ENCODE measurements at places on chromosomes 13 and 19. TPM values are rescaled to one million over a fixed set of nuclear protein-coding genes. Genes with fewer than 3 reads are reported as not detected.

DNA sequence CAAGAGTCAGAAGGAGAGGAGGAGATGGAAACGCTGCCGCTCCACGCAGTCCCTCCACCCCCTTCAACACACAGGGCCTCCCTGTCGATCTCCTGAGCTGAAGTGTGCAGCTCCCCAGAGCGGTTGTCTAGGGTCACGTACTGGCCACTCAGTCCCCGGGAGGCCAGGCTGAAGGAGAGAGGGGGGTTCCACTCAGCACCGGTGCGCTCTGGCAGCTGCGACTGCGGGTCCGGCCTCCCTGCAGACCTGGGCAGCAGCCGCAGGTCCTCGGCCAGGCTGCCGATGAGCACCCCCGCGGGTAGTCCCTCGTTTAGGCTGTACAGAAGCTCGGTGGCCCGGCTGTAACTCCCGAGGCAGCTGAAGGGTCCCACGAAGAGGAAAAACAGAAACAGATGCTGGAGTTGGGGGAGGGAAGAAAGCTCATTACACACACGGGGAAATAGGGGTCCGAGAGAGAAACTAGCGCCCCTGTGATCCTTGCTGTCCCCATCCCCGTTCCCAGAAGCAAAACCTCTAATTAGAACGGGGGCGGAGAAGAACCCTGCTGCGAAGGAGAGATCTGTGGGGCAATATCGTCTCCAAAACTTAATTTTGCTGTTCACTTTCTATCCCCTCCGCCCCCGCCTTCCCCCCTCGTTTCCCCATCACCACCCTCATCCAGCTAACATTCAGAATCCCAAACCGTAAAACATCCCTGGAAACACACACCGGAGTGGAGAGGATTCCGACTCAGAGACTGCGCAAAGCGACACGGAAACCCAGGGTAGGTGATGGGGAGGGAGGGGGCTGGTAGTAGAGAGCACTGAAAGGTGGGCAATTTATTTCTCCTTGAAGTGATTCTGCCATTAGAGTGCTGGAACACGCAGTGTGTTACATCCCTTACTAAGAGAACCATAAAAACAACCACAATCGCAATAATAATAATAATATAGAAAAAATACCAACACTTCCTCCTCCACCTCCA, 1.8 kb downstream of the PCDH20 start:
- peaks cover 33% of the 10 kb centered on the region for H3K27me3 ChIP-seq
- H3K36me3 ChIP-seq, result no peaks in the 10 kb centered on the region
- no peak for DNase-seq
- no peak overlapping the region for H3K27ac ChIP-seq
- no peaks in the 10 kb centered on the region for H3K4me1 ChIP-seq
- no peak overlapping the region for H3K4me3 ChIP-seq

GNG8 gene
- 17.4 TPM for total RNA-seq

DNA sequence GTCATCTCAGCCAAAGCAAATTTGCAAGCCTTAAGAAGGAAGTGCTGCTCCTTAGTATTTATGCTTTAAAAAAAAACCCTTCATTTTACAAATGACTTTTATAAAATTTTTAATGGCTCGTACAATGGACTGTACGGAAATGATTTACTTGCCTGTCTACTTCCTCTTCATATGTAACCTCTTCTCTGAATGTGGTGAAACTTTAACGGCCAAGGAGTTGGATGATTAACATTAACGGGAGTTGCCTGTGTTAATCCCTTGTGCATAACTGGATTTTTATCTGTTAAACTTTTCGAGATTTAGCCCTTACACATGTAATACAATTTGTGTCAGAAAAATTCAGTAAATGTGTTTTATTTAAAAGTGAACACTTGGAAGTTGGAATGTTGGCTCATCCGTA, 429.4 kb downstream of the TBC1D4 start:
- H3K27ac ChIP-seq, result no peak overlapping the region
- DNase-seq, result no peak
- no peaks in the 10 kb centered on the region for H3K36me3 ChIP-seq
- peaks cover 12% of the 10 kb centered on the region for H3K27me3 ChIP-seq
- H3K4me3 ChIP-seq, result no peak overlapping the region
- H3K4me1 ChIP-seq, result no peaks in the 10 kb centered on the region

LRRC63 gene
- 0.50 TPM for total RNA-seq

DNA sequence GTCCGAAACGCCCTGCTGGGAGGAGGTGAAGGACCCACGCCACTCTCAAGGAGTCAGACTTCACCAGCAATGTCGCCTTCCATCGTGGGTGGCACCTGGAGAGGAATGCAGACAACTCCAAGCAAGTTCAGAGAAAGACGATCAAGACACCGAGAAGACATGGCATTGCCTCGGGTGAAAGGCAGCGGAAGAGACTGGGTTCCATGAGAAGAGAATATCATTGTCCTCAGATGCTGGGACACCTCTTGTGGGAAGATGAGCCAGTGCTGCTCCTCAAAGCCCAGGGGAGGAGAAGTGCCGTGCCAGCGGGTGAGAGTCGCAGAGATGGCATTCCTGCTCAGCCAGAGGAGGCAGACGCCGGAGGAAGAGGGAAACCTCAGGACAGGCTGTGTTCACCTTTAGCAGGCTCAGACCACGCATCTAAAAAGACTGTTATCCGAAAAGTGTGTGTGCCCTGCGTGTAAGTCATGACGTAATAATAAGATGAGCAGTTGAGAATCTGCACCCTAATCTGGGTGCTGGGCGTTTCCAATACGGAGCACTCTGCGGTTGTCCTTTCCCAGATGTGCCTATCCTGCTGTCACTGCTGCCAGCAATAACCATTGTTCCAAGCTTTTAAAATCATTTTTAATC, 144.6 kb upstream of the SPACA7 start:
- H3K36me3 ChIP-seq, result no peaks in the 10 kb centered on the region
- DNase-seq, result no peak
- no peaks in the 10 kb centered on the region for H3K4me1 ChIP-seq
- no peak overlapping the region for H3K27ac ChIP-seq
- no peak overlapping the region for H3K4me3 ChIP-seq

GRCh38 chr19:19826875-19827274, 5.3 kb upstream of the ZNF506 start:
- H3K27ac ChIP-seq, result no peak overlapping the region
- H3K4me3 ChIP-seq, result no peak overlapping the region
- H3K36me3 ChIP-seq, result peaks cover 33% of the 10 kb centered on the region
- no peaks in the 10 kb centered on the region for H3K27me3 ChIP-seq
- DNase-seq, result no peak

DNA sequence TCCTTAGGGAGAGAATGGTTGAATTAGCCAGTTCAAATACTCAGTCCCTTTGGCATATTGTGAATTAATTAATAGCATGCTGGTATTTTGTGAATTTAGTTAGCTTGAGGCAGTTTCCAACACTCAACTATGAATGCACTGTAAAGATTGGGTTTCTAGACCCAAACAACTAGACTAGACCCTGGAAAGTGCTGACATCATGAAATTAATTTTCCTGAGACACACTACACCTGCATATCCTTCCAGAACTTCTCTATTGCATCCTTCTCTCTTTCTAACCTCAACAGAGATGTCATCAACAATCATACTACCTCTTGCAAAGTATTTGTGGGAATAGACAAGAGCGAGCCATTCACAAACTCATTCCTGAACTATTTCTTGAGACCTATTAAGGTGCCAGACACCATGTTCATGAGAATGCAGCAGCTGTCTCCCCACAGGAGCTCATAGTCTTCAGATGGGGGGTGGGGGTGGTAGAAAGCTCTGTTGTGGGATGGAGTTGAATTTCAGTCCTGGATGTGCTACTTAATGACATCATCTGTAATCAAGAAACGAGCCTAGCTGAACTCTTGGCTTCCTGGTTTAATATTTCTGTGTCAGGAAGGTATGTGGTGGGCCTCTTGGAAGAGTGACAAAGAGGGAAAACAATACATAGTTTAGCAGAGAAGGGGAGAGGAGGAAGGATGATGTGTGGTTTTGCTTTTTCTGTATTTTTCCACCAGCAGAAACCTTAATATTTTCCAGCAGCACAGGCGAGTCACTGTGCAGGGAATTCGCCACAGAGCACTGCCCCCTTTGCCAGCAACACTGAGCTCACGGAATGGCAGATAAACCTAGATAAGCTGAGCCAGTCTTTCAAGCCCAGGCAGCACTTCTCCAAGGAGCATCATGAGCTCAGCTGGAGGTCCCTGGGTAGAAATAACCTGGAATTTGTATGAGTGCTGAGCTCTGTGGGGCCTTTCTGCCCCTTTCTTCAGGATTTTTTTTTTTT, 53.1 kb upstream of the CYSLTR2 start:
- H3K27me3 ChIP-seq, result no peaks in the 10 kb centered on the region
- H3K4me3 ChIP-seq, result no peak overlapping the region
- DNase-seq, result no peak
- peaks cover 6% of the 10 kb centered on the region for H3K4me1 ChIP-seq

TMEM38A gene
- total RNA-seq, result 0.89 TPM

DNA sequence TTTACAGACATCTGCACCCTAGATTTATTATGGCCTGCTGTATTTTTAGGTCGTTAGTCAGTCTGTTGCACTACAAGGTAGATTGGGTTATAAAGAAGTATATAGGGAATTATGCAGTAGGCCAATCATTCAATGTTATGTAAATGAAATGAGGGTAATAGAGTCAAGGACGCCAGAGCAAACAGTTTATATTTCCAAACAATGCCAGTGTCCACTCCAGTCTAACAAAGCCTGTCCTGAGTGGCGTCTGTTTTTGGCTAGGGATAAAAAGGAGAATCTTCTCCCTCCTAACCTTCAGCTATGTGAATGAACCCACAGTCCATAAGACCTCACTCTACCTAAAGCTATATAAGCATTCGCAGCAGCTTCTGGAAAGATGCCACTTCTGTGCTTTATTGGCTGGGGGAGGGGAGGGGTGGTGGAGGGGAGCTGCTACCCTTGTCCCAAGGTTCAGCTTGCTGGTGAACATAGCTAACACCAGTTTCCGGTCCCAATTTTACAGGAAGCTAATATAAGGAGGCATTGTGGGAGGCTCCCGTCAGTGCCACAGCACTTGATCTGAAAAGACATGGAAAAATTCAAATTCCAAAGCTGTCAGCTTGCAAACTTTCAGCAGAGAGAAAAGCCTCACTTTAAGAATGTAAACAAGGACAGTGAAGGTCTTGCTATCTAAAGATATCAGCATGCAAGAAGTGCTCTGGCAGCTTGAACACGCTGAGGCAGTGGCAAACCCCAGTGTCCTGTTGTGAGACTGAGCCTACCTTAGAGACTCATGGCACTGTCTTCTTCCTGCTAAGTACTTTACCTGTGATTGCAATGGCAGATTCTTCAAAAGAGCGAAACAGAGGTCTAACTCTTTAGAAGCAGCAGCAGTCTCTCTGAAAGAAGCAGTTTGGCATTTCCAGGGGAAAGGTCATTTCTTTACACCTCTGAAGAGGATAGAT, 369.9 kb downstream of the PCDH9 start:
- H3K36me3 ChIP-seq, result no peaks in the 10 kb centered on the region
- no peaks in the 10 kb centered on the region for H3K27me3 ChIP-seq
- no peaks in the 10 kb centered on the region for H3K4me1 ChIP-seq

- H3K27ac ChIP-seq, result peak overlapping the region; percentile 91
- H3K4me3 ChIP-seq, result peak overlapping the region; percentile 45
Observed at GRCh38 chr13:40221460-40222201, 444.8 kb downstream of the FOXO1 start.

- H3K27me3 ChIP-seq, result no peaks in the 10 kb centered on the region
- H3K36me3 ChIP-seq, result peaks cover 59% of the 10 kb centered on the region
- peaks cover 2% of the 10 kb centered on the region for H3K4me1 ChIP-seq
Observed at GRCh38 chr19:36371886-36372285, 7.1 kb downstream of the ZFP14 start.

DNA sequence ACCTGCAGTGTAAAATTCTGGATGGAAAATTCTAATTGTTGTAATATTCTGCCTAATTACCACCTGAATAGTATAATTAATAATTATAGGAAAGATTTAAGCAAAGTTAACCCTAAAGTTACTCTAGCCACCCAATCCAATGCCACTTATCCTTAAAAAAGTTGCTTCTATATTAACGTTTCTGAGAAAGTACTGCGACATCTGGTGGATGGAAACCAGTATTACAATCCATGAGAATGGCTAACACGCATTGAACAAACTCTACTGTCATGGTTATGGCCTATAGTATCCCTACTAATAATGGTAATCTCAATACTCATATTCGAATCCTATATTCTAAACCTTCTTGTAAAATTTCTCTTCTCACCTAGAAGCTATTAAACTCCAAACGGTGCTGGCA, 1551.8 kb downstream of the SLITRK1 start:
- H3K4me1 ChIP-seq, result no peaks in the 10 kb centered on the region
- H3K27me3 ChIP-seq, result no peaks in the 10 kb centered on the region
- no peaks in the 10 kb centered on the region for H3K36me3 ChIP-seq
- DNase-seq, result no peak

TMEM150B gene
- total RNA-seq, result not detected

DNA sequence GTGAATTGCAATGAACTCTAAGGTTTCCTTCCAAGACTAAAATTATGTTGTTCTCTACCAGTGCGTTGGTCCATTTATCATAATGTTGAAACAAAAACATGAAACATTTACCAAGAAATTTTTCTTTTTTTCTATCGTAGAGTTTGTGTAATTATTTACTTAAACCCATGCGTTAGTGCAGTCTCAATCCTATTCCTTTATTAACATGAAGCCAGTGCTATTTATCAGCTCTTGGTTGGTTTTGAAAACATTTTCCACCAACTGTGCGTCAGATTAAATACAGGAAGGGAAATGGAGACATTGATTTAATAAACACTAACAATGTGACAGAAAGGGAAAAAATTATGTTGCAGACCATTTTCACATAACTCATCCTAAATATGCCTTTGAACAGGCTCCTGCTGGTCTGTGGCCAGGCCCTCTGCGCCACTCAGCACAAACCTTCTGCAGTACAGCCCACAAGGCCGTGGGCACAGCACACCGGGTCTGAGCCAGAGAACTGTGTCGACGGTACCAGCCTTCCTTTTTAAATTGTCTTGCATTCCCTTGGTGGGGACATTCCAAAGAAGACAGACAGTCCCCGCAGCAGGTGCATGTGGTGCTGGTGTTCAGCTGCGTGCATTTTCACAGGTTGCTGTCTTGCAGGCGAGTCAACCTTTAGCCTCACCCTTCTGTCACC, 135.8 kb downstream of the SHISA2 start:
- no peak overlapping the region for H3K4me3 ChIP-seq
- H3K27ac ChIP-seq, result no peak overlapping the region

- peaks cover 60% of the 10 kb centered on the region for H3K4me1 ChIP-seq
- DNase-seq, result no peak
- H3K4me3 ChIP-seq, result peak overlapping the region; percentile 82
- no peaks in the 10 kb centered on the region for H3K27me3 ChIP-seq
- H3K36me3 ChIP-seq, result peaks cover 11% of the 10 kb centered on the region
Observed at GRCh38 chr13:33541456-33541855, 255.9 kb upstream of the STARD13 start.

GRCh38 chr19:45125975-45126493, 33.1 kb downstream of the PPP1R37 start:
- no peak overlapping the region for H3K27ac ChIP-seq
- no peaks in the 10 kb centered on the region for H3K36me3 ChIP-seq
- H3K4me3 ChIP-seq, result no peak overlapping the region
- H3K27me3 ChIP-seq, result no peaks in the 10 kb centered on the region
- peak; percentile 87 for DNase-seq
- peaks cover 24% of the 10 kb centered on the region for H3K4me1 ChIP-seq

SRRM5 gene
- total RNA-seq, result 0.74 TPM

GRCh38 chr13:111901267-111901915, 165.6 kb upstream of the SOX1 start:
- peaks cover 4% of the 10 kb centered on the region for H3K27me3 ChIP-seq
- H3K36me3 ChIP-seq, result no peaks in the 10 kb centered on the region
- no peak overlapping the region for H3K4me3 ChIP-seq
- no peak for DNase-seq
- H3K27ac ChIP-seq, result no peak overlapping the region
- H3K4me1 ChIP-seq, result no peaks in the 10 kb centered on the region
